OCI-LY7 (cell line): ENCODE measurements at places on chromosomes 7 and 10. TPM values are rescaled to one million over a fixed set of nuclear protein-coding genes. Genes with fewer than 3 reads are reported as not detected.

FXYD4 gene
- not detected in 2 replicates for total RNA-seq

SPAM1 gene
- not detected in 2 replicates for total RNA-seq

GPR15LG gene
- not detected in 2 replicates for total RNA-seq

FGFR2 gene
- not detected in 2 replicates for total RNA-seq

AQP1 gene
- not detected in 2 replicates for total RNA-seq
